ENCODE measurements at places on chromosomes 12 and 14.
A peak's percentile ranks its signal among the peaks of the same experiment; 100 is the strongest.

DNA sequence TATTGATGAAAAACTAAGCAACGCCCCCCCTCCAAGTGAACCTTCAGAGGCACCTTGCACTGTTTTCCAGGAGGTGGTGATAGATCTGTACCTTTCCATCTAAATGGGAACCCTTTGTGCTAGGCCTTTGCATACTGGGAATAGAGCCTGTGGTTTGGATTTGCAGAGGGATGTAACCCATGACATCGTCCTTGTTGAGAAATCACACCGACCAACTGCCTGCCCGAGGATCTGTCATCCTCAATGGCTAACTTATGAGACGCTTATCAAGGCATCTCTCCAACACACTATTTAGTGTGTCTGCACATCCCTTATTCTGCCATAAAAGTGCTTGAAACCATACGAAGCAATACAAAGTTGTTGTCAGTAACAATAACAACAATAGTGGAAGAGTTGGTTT lies 22.9 kb downstream of the NTN4 start:
- DNase-seq: no peak

DNA sequence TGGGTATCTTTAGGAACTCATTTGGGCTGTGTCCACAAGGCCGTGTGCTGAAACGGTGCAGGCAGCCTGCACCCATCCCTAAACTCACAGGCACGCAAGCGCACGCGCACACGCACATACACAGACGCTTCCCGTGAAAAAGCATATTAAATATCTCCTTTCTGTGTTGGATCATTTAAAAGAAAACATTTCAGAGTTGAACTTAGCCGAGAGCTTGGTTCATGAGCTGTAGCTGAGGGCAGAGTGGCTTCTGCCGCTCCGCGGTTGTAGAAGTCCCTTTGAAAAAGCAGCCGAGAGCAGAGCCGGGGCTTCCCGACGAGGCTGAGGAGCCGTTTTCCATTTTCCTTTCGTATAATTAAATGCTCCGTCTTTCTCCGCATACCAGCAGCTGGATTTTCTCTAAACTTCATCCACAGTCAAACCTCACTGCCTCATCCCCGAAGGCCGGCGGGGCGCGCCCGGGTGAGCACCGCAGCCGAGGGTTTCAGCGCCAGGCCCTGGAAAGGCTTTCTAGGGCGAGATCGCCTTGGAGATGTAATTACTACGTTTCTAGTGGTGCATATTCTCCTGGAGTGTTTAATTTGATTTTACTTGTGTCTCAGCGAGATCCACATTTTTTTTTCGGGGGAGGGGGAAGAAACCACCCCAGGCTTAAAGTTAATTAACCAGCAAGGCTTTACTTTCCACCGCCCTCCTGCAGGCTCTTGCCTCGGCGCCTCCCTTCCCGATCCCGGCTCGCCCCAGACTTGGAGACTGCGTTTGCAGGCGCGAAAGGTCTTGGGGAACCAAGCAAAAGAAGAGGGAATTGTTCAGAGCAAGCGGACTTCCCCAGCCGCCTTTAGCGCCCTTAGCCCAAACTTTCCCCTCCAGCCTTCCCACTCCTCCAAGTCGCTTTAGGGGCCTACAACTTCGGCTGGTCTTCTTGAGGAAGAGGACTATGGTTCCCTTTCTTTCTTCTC lies 3.0 kb upstream of the HOXC13 start:
- DNase-seq: no peak

- no peak for DNase-seq
Observed at GRCh38 chr12:117878605-117879004, 90.2 kb downstream of the KSR2 start.

- no peak for DNase-seq
Observed at GRCh38 chr12:120500581-120500980, 4.7 kb downstream of the DYNLL1 start.

DNA sequence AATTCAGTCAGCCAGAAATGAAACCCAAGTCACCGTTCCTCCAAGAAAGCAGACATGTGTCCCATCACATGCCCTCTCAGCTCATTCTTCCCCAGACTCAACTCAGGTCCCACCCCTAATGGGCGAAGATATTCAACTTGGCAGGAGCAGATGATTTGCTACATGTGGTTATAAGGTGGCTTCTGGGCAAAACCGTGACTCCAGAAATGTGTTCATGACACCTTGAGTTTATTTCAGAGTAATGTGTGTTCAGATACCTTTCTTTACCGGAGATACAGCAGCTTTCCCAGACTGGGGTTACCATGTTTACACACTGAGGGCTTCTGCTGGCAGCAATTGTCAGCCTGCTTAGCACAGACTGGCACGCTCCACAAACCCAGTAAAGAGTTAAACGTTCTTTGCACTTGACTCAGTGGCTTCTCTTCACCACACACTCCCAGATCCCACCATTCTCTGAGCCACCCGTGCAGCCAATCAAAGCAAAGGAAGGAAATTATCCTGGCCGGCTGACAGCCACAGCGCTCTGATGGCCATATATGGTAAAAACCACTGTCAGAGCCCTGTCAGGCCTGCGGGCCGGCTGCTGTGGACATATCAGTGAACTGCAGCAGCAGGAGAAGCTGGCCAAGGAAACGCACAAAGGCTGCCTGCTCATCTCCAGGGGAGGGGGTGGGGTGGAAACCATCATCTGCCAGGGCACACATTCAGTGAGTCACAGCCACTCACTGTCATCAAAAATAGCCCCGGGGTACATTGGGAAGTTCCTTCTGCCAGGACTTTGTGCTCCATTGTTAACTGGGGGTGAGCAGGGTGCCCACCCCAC lies 39.9 kb downstream of the CORO1C start:
- peak; percentile 89 for DNase-seq

GRCh38 chr12:2360630-2361170 lies 307.9 kb downstream of the CACNA1C start:
- no peak for DNase-seq

DNA sequence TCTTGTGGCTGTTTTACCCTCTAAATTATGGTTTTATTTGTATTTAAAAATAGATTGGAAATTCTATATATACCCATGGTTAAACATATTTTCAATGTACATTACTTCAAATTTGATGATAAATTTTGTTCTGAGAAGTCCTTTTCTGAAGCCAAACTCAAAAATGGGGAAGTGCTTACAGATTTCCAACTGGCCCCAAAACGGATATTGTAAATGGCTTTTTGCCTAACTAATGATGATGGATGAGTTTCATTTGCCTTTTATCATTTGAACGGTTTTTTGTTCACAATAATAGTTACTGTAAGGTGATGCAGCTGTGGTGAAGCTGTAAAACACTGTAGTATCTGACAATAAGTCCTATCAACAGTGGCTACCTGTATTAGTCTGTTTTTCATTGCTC lies 136.9 kb downstream of the FUT8 start:
- DNase-seq: no peak

DNA sequence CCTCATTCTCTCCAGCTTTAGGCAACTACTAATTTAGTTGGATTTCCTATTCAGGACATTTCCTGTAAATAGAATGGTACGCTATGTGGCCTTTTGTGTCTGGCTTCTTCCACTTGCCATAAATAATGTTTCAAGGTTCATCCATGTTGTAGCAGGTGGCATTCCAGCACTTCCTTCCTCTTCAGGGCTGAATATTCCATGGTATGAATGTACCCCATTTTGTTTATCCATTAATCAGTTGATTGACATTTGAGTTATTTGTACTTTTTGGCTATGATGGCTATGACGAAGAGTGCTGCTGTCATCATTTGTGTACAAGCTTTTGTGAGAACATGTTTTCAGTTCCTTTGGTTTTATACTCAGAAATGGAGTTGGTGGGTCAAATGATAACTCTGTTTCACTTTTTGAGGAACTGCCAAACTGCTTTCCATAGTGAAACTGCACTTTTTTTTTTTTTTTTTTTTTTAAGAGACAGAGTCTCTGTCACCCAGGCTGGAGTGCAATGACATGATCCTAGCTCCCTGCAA lies 6.5 kb upstream of the CDK2AP1 start:
- DNase-seq: no peak

DNA sequence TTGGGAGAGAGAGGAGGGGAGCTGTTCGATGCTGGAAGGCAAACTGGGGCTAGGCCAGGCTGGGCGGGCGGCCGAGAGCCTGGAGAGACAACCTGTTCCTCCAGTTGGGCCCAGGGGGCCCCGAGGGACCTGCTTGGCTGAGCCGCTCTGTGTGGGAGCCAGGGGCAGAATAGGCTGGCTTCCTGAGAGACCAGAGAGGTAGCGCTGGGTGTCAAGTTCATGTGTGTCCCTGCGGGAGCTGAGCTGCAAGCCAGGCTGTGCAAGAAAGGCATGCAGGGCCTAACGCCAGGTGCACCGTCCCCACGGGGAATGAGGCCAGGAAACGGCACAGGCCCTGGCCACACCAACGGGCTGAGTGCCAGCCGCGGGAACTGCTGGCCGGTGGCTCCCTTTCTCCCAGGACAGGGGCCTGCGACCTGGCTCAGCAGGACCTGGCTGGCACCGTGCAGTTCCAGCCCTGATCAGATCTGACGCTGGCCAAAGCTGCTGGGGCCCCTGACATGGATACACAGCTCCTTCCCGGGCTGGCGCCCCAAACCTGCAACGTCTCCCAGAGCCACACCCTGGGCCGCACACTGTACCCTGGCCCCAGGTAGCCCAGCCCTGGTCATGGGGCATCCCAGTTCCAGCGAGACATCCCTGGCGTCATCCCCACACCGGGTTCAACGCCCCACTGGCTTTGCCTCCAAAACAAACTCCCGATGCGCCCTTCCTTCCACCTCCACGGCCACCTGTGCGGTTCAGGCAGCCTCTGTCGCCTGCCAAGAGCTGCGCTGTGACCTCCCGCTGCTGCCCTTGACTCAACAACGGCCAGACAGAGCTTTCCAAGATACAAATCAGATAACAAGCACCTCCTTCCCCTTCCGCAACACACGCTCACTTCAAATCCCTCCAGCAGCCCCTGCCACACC lies 65.0 kb downstream of the RFLNA start:
- no peak for DNase-seq

- no peak for DNase-seq
Observed at GRCh38 chr12:80045594-80045993, 53.7 kb upstream of the OTOGL start.

DNA sequence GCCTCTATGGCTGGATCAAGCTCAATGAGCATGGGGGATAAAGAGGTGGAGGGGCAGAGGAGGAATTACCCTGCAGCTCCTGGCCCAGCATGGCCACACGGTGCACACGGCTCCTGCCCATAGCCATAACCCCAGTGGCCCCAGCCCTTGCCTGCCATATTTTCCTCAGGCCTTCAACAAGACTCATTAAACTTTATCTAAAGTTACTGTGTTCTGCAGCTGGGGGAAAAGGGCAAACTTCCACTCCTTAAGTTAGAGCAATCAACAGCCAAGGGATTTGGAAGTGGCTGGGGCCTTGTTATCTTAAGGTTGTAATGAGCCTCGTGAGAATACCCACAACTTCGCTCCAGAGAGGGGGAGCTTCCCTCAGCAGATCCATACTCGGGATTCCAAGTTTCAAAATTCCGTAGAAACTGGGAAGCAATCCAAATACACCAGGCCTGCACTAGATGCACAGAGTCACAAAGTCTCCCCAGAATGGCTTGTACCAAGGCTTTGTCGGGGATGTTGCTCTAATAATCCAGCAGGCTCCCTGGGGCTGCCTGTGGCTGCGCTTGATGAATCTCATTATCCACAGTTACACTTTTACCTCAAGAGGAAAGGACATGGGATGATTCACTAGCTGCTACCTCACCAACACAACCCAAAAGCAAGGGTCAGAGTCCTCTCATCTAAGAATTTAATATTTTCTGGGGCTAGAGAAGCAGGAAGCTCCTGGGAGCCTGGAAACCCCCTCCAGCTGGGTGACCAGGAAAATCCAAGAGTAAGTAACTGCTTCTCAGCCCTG lies 13.0 kb upstream of the OR6J1 start:
- DNase-seq: no peak

DNA sequence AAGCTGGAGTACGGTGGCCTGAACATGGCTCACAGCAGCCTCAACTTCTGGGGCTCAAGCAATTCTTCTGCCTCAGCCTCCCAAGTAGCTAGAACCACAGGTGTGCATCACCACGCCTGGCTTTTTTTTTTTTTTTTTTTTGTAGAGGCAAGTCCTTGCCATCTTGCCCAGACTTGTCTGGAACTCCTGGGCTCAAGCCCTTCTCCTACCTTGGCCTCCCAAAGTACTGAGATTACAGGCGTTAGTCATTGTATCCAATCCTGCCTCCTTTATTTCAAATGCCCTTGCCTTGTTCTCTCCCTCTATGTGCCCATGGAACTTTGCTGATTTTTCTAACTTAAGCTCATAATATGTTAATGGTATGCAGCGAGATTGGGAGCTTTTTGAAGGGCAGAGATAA lies 49.2 kb upstream of the PRICKLE1 start:
- no peak for DNase-seq

DNA sequence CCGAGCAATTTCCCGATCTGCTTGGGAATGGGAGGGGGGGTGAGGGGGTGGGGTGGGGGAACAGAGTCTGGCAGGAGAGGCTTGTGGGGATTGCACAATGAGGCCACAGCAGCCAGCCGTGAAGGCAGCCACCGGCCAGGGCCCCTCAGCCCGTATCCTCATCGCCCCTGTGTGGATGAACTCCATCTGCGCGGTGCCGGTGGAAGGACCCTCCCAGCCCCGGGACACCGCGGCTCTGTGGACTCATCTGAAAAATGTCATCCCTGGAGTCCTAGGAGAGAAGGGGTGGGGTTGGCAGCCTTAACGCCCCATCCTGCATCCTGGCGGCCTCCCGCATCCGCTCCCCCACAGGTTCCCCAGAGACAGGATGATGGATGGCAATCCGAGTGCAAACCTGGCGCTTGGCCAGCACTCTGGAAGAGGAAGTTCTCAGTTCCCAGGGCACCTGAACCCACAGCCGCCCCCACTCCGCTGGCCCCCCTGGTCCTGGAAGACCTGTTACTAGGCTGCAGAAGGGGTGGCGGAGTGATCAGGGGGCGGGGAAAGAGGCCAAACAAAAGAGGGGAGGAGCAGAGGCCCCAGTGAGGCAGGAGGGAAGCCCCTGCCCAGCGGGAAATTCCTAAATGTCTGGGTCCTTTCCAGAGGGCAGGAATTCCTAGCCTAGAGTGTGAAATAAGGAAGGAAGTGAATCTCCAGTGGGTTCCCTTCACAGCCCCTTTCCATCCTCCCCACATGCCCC lies 1.2 kb upstream of the TNFAIP2 start:
- no peak for DNase-seq

DNA sequence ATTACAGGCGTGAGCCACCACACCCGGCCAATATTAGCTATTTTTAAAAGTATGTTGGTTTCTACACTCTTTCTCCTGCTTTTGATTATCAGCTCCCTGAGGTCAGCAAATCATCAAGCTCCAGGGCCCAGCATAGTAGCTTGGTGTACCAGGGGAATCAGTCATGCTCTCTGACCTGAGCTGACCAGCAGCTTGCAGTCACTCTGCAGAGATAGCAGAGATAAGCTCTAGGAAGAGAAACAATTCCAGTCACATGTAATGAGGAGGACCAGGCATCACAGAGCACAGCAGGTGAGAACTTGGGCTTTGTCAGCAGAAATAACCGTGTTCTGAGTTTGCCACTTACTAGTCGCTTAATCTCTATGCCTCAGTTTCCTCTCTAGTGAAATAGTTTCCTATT lies 8.5 kb downstream of the PLEKHD1 start:
- no peak for DNase-seq
